SHP77 (cell line): ENCODE measurements at places on chromosomes 6 and 20.

GRCh38 chr6:134503585-134504281 is 185.8 kb upstream of the SGK1 start:
- DNase-seq, result no peak

DNA sequence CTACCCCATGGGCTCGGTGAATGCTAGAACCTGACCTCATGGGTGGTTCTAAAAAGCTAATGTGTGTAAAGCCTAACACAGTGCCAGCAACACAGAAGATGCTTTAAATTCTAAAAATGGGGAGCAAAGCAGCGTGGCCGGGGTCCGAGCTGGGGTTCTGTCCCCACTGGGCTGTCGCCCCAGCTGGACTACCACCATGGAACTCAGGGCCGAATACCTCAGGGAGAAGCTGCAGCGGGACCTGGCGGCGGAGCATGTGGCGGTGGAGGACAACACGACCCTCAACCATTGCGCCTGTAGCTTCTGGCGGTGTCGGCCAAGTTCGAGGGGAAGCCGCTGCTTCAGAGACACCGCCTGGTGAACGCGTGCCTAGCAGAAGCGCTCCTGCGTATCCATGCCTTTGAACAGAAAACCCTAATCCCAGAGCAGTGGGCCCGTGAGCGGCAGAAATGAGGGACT is 8.4 kb downstream of the SOX4 start:
- no peak for DNase-seq

DNA sequence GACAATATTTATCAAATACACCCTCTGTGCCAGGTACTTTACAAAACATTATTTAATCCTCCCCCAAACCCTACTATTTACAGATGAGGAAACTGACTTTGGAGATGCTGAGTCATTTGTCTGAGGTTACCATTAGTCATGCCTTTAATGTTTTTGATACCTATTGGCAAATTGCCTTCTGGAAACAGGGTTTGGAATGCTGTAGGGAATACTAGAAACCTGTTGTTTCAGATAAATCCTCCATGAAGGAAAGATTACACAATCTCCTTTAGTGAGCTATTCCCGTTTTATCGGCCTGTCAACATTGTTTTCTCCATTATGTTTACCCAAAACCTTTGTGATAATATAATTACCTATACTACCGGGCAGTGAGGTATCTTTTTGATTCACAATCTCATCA is 93.6 kb upstream of the ADGRF1 start:
- peak; percentile 44 for DNase-seq

- DNase-seq, result no peak
Measured at GRCh38 chr6:89454300-89454699, 21.3 kb downstream of the ANKRD6 start.

GRCh38 chr6:10759312-10759839 is 11.8 kb downstream of the TMEM14B start:
- DNase-seq, result peak; percentile 20

- no peak for DNase-seq
Measured at GRCh38 chr6:21968411-21968810, 328.4 kb downstream of the PRL start.

- no peak for DNase-seq
Measured at GRCh38 chr20:30419466-30419865, 838.0 kb upstream of the DEFB115 start.

DNA sequence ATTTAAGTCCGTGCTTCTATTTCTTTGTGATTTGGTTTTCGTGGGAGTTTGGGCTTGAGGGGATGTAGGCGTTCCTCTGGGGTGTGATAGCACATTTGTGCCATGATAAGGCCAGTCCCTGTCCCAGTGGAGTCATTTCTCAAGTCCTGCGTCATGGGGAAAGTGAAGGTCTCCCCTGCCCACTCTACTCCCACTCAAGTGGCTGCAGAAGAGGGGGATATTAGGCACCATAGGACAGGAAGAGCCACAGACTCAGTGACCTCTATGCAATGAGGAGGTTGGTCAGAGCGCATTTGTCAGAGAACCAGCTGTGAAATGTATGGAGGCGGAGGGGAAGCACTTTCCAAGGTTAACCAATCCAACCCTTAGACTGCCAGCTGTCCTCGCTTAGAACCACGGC is 51.9 kb upstream of the EDN1 start:
- no peak for DNase-seq

- DNase-seq, result no peak
Measured at GRCh38 chr6:122068291-122068769, 331.1 kb upstream of the HSF2 start.

- no peak for DNase-seq
Measured at GRCh38 chr6:157442291-157442690, 61.3 kb downstream of the ZDHHC14 start.

GRCh38 chr6:5936631-5937030 is 70.1 kb downstream of the NRN1 start:
- no peak for DNase-seq

GRCh38 chr20:3973705-3974104 is 41.7 kb downstream of the RNF24 start:
- no peak for DNase-seq

DNA sequence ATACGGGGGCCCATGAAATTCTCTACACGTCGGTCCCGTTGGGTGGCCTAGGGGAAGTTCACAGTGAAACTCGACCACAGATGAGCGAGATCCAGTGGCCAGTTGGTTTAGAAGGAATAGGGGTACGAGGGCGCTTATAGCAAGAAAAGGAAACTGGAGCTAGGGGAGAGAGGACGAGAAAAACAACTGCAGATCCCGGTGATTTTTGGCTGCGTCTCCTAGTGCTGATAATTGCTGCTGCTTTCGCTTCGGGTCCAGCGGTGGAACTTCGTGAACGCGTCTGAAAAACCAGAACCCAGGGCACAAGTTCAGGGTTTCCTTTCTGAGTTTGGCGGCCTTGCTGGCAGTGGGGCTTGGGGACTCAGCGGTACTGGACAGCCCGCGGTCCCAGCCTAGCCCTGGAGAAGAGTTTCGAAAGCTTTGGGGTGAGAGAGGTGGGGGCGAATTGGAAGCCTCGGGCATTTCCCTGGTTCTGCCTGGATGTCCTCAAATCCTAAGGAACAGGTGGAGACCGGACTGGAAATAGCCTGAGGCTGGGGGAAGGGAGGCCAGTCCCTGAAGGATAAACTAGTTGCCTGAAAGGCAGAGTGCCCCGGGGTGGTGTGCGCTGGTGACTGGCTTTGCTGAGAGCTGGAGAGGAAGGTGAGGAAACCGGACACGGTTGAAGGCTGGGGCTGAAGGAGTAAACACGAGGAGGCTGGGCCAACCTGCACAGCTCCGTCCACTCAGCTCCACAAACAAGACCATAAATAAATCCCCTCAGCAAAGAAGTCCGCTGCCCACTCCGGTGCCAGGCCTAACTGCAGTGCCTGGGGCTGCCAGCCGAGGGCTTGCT is 793 bp downstream of the GMPR start:
- DNase-seq, result peak; percentile 7

DNA sequence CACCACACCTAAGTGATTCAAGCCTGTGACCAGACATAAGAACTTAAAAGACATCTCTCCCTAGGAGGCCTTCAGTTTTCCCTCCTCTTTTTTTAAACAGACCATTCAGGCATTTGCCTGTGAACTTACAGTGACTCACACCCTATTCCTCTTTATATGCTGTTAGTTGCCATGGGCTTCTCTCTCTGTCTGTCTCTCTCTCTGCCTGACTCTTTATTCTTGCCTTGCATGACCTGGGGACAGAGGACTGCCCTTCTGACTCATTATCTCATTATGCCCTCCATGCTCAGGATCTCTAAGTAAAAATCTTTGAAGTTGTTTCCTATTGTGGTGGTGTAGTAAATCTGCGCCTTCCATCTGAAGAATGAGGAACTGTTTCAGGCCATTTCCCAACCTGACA is 442.2 kb upstream of the MAN1A1 start:
- no peak for DNase-seq

GRCh38 chr6:96065213-96065612 is 49.4 kb downstream of the FUT9 start:
- no peak for DNase-seq

DNA sequence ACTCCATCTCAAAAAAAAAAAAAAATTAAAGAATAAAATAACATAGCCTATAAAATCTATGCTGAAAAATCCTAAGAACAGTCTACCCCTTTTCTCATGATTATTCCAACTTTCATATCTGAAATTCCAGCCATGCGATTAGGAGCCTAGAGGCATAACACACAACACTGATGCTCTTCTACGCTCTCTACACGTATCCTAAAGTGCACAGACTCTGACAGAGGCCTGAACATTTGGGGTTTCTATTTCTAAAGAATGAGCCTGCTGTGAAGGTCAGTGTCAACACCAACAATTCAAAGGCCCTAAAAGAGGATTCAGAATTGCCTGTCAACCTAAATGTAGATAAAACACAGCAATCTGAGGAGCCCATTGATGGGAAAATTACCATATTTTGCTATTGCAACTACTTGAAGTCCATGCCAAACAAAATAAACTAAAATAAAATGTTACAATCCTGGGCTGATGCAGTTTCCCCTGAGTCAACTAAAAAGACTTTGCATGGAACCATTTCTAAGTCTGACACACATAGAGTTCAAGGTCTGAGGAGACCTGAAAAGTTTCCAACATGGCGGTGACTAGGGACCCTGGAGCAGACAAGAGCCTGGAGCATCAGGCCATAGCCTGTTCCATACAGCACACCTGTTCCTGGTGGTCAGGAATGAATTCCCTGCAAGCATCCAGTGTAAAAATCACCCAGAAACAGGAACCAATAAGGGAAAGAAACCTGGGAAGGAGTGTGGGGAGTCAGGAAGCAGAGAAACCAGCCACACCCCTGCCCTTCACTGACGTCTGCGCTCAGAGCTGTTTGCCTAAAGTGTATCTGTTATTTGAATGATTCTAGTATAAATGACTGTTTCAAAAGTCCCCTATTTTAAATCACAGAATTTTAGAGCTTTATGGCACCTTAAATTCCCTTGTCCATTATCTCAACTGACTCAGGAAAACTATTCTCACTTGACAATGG is 11.8 kb downstream of the NINL start:
- no peak for DNase-seq

DNA sequence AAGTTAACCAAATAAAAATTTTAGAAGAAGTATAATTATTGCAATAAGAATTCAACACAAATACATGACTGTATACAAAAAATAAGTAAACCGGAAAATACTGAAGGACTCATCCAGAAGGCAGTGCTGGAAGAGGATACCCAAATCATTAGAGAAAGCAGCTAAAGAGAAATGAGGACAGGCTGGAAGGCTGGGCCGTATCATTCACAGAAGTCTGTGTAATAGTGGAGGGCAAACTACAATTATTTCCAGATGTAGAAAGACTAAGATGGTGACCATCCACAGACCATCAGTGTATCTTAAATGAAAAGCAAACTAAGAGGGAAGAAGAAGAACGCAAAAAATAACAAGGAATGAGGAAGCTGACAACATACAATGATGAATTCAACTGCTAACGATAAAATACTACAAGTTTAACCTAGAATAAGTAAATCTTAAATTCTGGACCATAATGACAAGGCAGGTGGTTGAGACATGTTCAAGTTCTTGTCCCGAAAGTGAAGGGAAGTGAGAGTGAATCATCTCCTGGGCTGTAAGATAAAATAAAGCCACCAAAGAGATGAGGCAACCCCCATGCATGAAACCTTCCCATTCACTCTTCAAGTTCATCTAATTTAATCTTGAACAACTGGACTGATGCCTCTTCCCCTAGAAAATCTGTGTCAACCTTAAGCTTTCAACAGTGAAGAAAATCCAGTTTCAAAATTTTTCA is 71.5 kb downstream of the SLC23A2 start:
- DNase-seq, result no peak

GRCh38 chr6:165186441-165187205 is 122.8 kb downstream of the C6orf118 start:
- no peak for DNase-seq

DNA sequence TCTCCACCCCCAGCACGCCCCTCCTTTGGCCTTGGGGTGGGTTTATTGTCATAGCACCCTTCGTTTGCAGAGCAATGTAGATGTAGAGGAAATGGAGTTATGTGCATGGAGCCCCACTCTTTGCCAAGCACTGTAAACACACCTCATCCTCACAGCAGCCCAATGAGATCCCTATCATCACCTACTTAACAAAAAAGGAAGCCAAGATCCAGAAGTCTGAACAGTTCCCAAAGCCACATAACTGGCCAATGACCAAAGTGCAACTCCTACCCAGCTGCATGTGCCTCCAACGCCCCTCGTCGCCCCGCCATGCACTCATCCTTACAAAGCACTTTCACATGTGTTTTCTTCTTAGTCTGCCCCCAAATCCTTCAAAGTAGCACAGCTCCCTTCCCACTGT is 21.8 kb upstream of the FOXQ1 start:
- no peak for DNase-seq

- DNase-seq, result no peak
Measured at GRCh38 chr6:37582306-37582705, 82.6 kb upstream of the CCDC167 start.

DNA sequence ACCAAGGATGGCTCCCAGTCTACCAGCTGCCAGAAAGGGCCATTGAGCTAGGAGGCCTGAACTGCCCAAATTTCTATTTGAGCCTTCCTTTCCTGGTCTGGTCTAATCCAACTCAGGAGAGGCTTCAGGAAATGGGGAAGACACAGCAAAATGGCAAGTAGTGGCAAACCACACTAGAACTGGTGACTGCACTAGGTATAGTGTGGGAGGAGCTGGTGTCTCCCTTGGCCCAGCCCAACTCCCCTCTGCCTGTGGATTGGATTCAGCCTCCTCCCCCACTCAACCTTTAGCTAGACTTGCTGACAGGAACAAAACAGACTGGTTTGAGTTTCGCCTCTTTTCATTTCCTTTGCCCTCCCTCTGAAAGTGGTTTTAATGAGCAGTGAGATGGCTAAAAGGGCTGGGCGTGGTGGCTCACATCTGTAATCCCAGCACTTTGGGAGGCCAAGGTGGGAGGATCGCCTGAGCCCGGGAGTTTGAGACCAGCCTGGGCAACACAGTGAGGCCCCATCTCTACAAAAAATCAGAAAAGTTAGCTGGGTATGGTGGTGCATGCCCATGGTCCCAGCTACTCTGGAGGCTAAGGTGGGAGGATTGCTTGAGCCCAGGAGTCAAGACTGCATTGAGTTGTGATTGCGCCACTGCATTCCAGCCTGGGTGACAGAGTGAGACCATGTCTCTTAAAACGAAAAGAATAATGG is 17.5 kb downstream of the MRPS18A start:
- DNase-seq, result no peak

DNA sequence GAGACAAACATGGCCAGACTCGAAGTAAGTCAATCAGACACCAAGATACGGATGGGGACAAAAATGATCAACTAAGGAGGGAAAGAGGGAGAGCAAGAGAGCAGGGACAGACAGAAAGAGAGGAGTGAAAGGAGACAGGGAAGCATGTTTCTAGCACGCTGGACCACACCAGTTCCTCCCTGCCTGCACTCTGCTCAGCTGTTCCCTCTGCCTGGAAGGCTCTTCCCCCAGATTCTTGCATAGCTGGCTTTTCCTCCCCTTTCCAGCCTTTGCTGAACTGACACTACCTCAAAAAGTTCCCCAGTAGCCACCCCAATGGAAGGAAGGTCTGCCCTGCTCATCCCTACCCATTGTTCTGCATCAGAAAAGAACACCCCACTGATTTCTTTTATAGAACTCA is 185.9 kb downstream of the MAFB start:
- no peak for DNase-seq
